ENCODE measurements at places on chromosomes 2 and 18.

DNA sequence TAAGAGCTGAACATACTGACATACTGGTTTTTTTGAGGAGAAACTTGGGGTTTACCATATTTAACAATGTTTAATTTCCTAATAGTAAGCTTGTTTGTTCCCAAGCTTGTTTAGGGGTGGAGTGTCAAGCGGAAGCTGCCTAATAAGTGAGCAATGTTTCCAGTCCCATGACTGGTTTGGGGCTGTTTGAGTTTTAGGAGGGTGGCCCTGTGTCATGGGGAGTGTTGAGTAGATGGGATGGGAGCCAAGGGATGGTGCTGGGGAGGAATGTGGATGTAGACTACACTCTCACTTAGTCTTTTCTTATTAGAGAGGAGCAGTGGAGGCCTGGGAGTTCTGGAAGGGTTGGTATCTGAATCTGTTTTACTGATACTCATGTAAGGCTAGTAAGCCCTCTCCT, 128.5 kb downstream of the TANC1 start:
- no peak for DNase-seq

- DNase-seq, result no peak
Measured at GRCh38 chr2:128373451-128374000, 54.9 kb upstream of the HS6ST1 start.

DNA sequence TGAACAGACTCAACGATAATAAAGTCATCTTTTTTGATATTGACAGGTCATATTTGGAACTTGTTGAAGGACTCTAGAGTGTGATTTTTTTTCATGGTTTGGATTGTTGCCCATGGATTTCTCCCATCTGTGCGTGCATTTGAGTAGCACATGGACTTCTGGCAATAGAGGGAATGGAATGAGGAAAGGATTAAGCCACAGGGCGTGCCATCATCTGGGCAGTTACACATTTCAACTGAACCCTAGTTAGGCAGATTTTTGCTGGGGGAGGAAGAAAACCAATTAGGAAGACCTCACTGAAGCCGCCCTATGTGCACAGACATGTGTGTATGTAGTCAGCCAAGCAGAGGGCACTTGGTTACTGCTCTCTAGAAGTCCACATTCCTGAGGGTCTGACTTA, 72.6 kb downstream of the TPGS2 start:
- no peak for DNase-seq

DNA sequence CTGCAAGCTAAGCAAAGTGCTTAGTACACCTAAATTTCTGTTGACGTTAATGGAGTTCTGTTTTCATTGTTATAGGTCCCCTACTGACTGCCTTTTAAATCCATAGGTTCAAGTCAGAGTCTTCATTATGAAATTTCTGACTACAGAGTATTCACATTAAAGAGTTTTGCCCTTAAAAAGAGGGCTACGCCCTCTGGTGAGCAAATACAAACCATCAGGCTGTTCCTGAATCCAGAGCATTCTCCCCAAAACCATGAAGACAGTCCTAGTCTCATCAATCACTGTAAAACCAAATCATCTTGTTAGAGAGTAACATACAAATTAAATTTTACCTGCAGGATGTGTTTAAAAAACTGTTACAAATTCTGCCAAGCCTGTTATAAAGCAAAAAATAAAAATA, 1091.7 kb downstream of the TDRD15 start:
- no peak for DNase-seq

DNA sequence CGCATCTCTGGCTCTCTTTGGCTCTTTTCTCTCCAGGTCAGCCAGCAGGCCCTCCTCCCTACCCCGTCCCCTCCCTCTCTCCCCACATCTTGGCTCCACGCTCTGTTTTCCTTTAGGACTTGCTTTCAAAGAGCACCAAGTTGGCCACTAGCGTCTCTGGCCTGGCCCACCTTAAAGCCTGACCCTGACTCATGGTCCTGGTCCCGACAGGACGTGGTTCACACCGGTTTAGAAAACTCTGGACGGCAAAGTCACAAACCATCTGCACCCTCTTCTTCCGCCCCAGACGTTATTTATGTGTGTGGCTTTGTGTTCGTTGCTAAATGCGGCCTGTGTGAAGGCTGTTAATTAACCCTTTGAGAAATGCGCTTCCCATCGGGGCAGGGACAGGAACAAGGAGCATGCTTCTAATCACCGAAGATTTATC, 169.0 kb upstream of the HAAO start:
- peak; percentile 94 for DNase-seq

DNA sequence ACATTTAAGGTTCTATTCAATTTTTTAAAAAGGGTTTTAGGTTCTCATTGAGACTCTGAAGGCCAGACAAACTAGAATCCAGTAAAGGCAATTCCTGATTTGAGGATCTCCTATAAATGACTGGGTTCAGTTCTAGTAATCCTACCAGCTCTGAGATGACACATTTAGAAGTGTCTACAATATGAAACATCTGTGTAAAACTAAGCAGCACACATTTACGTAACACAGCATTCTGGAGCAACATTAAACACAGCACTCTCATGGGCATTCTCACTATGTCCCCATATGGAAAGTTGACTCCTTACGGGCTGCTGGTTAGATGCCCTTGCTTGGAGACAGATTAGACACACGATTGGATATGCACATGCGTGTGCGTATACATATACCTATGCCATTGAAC, 114.4 kb downstream of the ZNF385B start:
- no peak for DNase-seq

DNA sequence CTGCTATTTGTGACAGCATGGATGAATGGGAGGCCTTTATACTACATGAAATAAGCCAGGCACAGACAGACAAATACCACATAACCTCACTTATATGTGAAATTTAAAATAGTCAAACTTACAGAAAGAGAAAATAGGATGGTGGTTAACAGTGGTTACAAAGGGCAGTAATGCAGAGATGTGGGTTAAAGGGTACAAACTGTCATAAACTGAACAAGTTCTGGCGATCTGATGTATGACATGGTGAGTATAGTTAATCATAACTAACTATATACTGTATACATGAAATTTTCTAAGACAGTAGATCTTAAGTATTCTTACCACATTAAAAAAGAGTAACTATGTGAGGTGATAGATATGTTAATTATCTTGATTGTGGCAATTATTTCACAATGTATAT, 558.1 kb upstream of the ZNF804A start:
- DNase-seq, result no peak

GRCh38 chr2:119659601-119660342, 19.2 kb upstream of the TMEM177 start:
- peak; percentile 66 for DNase-seq

- DNase-seq, result no peak
Measured at GRCh38 chr18:36302676-36303075, 5.2 kb downstream of the FHOD3 start.

GRCh38 chr2:25285265-25286024, 56.3 kb downstream of the DNMT3A start:
- no peak for DNase-seq

DNA sequence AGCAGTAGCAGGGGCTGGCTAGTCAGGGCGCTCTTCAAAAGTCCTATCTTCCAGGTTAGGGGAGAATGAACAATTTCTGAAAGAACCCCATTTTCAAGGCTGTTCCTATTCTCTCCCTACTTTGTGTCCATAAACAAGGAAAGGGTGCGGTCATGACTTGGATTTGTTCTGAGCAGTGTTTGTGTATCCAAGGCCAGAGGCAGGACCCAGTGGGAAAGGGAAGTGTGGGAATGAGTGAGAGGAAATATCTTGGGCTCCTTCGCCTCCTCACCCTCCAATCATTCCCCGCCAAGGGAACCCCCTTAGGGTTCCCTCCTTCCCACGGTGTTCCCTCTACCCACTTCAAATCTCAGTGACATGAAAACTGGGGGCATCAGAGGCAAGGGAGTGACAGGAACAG, 25.5 kb upstream of the SPTBN1 start:
- no peak for DNase-seq

DNA sequence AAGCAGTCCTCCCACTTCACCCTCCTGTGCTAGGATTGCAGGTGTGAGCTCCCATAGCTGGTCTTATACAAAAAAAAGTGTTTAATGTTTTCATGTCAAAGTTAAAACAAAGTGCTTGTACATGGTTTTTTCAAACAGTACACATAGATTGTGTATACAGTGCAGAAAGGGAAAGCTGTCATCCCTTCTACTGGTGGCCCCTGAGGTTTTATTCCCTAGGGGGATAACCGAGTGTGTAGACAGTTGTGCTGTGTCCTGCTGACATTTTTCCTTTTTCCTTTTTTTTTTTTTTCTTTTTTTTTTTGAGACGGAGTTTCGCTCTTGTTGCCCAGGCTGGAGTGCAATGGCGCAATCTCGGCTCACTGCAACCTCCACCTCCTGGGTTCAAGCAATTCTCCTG, 10.8 kb downstream of the TUBB6 start:
- no peak for DNase-seq

GRCh38 chr2:9594366-9595054, 36.3 kb downstream of the YWHAQ start:
- DNase-seq, result no peak

Measured in NB4 (cell line).